ENCODE measurements at places on chromosomes 1 and 21.

DNA sequence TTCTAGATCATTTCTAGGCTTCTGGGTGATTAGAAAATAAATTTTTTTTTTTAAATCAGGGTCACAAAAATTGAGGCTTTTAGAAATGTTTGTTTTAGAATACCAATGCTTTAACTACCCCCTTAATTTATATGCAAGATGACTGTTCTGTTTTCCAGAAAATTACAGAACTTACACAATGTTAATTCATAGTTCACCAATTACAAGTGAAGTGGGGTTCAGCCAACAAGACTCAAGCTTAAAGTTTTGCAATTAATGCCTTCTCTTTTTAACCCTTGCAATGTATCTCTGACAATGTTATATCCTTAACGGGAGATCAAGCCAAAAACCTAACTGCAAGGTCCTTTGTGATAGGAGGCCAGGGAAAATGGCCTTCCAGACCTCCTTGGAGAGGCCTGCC is 5.6 kb downstream of the PRELP start:
- DNase-seq, result no peak

GRCh38 chr1:234288946-234289345 is 84.3 kb upstream of the COA6 start:
- no peak for DNase-seq

- DNase-seq, result peak; percentile 51
These were observed 18.1 kb downstream of the RGS2 start for GRCh38 chr1:192826791-192827546.

- no peak for DNase-seq
These were observed 47.3 kb downstream of the DTL start for GRCh38 chr1:212082765-212083406.

DNA sequence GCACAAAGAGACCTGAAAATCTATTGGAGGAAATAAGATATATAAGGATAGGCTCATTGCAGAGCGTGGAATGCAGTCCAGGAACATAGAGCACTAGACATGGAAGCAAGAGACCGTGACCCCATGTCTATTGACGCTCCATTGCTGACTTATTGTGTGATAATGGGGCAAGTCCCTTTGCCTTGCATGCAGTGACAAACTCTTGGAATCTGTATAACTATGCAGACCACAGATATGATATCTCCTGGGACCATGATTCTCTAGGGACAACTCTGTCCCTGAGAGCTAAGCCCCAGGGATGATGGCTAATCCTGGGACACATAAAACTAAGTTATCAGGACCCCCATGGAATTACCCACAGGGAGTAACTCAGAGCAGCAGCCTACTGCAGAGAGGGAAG is 73.1 kb upstream of the PRDX6 start:
- no peak for DNase-seq

DNA sequence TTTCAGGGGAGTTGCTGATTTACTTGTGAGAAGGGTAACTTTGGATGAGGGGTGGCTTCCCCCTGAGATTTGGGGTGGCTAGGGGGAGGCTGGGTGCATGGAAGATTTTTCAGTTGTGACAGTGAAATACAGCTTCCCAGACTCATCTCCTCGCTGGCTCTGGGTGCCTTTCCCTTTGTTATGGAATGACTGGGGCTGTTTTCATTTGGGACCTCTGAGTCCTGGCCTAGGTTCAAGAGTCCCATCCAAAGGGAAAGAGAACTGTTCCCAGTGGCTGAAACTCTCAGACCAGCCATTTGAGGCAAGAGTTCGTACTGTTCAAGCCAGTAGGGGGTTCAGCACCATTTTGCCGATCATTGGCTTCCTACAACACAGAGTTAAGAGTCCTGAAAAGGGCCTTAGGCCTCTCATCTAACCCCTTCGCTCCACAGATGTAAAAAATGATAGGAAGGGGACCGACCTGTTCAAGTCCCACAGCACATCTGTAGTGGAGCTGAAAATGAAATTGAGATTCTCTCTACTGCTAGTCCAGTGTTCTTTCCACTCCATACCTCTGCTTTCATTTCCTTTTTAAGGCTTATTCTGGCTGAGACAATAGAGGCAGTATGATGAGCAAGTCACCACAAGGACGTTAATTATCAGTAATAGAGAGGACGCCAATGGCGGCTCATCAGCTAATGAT is 958 bp downstream of the DDR2 start:
- DNase-seq, result no peak

- no peak for DNase-seq
These were observed 2.3 kb upstream of the CNR2 start for GRCh38 chr1:23915466-23915865.

GRCh38 chr1:245485996-245486395 is 331.2 kb downstream of the KIF26B start:
- DNase-seq, result no peak

GRCh38 chr21:13937236-13937635 is 273.5 kb downstream of the LIPI start:
- no peak for DNase-seq

DNA sequence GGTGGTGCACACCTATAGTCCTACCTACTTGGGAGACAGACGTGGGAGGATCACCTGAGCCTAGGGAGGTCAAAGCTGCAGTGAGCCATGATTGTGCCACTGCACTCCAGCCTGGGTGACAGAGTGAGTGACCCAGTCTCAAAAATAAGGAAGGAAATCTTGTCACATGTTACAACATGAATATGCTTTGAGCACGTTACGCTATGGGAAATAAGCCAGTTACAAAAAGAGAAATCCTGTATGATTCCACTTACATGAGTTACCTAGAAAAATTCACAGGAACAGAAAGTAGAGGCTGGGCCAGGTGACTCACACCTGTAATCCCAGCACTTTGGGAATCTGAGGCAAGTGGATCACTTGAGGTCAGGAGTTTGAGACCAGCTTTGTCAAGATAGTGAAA is 6.7 kb upstream of the PADI6 start:
- no peak for DNase-seq

- no peak for DNase-seq
These were observed 14.5 kb downstream of the CD247 start for GRCh38 chr1:167503626-167504466.

GRCh38 chr1:10431070-10431730 is 967 bp downstream of the CENPS start:
- DNase-seq, result peak; percentile 2

DNA sequence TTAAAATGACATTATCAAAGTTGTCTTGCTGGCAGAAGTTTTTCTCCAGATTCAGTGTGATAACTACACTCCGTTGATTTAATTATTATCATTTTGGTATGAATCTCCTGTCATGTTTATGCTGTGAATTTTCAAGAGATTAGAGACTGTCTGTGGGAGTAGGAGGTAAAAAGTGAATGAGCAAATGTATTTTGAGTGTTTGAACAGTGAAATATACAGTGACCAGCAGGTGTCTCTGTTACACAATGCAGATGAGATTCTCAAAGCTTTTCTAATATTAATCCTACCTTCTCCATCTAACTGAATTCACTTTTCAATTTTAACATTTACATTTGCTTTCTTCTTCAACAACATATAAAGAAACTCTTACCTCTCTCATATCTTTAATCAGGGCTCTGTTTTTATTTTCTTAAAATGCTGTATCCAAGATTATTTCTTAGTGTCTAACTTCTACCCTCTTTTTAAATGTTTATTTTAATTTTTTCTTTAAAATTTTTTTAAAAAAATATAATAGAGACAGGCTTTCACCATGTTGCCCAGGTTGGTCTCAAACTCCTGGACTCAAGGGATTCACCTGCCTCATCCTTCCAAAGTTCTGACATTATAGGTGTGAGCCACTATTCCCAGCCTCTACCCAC is 20.9 kb upstream of the HSPA13 start:
- peak; percentile 43 for DNase-seq

GRCh38 chr1:169149555-169150286 is 43.2 kb downstream of the ATP1B1 start:
- no peak for DNase-seq
